ENCODE measurements at places on chromosomes 16 and 17.

GRCh38 chr16:17460890-17461289 is 9.9 kb downstream of the XYLT1 start:
- no peak for DNase-seq

DNA sequence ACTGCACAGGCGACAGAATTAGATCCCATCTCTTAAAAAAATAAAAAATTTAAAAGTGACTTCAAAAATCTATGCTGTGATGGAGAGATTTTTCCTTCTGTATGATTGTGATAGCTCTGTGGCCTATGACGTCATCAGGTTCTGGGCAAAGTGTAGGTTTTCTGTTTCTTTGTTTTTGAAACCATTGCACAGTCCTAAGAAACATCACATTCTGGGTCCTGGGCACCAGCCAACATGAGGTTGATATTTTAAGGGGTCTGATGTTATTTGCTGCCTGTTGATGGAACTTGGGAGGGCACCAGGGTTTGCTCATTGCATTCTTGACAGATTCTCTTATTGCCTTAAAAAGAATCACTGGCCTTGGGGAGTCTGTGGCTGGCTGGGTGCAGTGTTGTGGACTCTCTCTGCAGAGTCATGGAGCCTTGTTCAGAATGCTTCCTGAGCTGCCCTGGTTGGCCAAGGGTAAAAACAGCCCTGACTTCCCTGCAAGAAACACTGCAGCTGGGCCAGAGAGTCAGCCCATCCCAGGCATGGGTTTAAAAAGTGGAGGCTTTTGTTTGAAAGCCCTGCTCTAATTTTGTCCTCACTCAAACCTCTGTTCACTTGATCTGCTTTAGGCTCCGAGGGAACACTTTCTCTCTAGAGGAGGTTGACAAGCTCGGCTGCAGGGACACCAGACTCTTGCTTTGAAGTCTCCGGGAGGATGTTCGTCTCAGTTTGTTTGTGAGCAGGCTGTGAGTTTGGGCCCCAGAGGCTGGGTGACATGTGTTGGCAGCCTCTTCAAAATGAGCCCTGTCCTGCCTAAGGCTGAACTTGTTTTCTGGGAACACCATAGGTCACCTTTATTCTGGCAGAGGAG is 10.5 kb upstream of the CYLD start:
- DNase-seq = no peak

DNA sequence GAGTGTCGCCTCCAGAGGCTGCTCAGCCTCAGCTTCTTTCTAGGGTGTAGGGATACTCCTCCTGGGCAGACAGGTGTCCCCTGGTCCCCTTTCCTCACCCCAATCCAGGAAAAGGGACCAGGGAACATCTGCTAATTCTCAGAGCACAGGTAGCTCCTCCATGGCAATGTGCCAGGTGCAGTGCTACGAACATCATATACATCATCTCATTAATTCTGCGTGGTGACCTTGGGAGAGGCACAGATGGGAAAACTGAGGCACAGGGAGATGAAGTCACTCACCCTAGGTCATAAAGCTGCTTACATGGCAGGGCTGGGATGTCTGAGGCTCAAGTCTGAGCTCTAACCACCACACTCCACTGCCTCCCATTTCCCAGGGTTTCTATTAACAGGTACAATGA is 11.7 kb downstream of the HDAC5 start:
- DNase-seq = no peak

- DNase-seq = no peak
These were observed 28.4 kb upstream of the EMP2 start for GRCh38 chr16:10608687-10609401.

DNA sequence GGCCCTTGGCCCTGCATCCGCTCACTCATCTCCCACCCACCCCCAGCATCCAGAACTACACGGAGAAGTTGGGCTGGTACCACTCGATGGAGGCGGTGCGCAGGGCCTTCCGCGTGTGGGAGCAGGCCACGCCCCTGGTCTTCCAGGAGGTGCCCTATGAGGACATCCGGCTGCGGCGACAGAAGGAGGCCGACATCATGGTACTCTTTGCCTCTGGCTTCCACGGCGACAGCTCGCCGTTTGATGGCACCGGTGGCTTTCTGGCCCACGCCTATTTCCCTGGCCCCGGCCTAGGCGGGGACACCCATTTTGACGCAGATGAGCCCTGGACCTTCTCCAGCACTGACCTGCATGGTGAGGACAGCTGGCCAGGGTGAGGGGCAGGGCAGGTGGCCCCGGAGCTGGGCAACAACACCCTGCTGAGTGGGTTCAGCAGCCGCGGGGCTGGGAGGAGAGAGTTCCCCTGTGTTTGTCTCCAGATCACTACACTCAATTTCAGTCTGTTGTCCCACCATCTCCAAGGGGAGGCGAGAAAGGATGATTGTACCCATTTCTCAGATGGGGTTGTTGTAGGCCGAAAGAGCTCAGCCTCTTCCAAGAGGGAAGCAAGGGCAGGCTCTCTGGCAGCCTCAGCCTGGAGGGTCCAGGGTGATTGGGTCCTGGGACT is 14.4 kb downstream of the MMP15 start:
- no peak for DNase-seq

- no peak for DNase-seq
These were observed 1.4 kb upstream of the SPHK1 start for GRCh38 chr17:76382803-76383545.

DNA sequence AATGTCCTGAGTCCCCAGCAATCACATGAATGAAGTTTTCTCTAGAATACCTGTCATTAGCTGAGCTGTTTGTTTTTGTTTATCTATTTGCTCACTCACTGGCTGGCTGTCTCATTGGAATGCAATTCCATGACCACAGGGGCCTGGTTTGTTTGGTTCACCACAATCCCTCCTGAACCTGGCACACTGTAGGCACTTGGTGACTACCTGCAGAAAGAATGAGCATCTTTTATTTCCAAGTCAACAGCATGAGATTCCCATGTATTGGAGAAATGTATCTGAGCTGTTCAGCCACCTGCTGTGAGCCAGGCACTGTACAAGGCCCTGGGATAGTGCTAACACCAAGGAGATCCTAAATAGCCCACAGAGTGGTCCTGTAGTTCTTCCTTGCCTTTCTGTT is 345.1 kb downstream of the XYLT1 start:
- no peak for DNase-seq

DNA sequence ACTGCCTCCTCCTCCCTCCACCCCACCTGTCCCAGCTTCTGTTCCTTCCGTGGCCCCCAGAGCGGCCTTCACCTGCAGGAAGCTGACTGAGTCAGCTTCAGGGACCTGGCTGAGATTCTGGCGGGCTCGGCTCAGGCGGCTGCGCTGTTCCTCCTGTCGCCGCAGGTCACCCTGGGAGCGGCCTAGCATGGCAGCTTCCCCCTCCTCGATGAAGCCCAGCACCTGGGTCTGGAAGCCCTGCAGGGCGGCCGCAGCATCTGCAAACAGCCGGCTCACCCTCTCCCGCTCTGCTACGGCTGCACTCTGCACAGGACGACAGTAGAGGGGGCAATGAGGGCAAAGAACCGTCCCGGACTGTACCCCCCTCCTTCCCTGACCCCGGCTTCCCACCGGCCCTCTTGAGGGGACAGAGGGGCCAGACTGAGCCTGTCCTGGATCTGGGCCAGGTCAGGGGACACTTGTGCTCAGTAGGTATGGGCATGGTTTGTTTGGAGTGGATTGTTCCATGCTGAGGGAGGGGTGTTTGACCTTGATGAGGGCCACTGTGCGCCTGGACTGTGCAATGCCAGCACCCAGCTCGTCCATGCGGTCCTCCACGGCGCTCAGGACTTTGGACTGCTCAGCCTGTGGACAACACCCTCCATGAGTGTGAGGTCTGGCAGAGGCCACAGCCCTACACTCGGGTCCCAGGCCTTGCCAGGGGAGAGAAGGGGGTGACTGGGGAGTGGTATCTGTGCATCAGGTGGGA is 2.0 kb downstream of the TRIM47 start:
- DNase-seq = no peak

GRCh38 chr17:45013021-45013997 is 38.1 kb downstream of the DCAKD start:
- no peak for DNase-seq

DNA sequence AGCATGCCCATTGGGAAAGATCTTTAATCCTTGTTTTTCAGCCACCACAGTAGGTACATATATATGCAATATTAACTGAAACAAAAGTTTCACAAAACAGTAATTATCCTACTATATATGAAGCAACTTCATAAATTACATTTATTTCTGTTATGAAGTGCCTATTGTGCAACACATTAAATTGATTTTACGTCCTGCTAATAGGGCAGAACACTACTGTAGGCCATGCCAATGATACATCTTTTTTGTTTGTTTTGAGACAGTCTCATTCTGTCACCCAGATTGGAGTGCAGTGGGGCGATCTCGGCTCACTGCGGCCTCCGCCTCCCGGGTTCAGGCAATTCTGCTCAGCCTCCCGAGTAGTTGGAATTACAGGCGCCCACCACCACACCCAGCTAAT is 29.1 kb downstream of the SF3B3 start:
- DNase-seq = no peak

DNA sequence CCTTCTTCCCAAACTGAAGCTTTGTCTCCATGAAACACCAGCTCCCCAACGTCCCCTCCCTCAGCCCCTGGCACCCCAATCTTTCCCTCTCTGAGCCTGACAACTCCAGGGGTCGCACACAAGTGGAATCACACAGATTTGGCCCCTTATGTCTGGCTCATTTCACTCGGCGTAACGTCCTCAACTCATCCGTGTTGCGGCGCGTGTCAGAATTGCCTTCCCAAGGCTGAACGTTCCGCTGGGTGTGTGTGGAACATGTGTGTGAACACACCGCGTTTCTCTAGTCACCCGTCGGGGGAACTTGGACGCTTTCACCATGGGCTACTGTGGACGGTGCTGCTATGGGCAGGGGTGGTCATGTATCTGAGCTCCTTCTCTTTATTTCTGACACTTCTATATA is 45.0 kb downstream of the TBC1D16 start:
- peak; percentile 61 for DNase-seq

GRCh38 chr17:69528035-69528434 is 113.5 kb downstream of the MAP2K6 start:
- DNase-seq = no peak

DNA sequence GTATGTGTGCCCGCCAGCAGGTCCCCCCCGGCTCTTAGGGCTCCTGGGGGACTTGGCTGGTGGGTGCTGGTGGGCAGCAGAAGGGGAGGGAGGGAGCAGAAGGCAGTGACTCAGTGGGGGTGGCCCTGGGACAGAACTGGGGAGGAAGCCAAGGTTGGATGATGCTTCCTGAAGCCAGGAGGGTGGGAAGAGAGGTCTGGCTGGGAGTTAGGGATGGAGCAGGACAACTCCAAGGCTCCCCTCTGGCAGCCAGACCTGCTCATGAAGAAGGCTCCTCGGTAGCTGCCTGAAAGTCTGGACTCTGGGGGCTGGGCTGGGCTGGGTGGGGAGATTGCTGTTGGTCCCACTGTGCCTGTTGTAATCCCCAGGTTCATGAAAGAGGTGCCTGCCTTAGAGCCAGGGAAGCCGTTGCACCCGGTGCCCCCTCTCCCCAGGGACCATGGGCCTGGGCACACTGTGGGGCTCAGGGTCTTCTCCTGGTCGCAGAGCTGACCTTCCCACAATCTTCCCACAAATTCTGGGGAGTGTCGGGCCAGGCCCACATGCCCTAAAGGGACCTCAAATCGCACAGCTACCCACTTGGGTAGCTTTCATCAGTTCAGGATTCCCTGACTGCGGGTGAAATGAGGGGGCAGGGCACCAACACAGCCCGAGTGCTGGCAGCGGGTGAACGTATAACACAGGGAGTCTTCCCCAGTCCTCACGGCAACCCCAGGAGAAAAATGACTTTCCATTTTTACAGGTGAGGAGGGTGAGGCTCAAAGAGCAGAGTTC is 1.1 kb upstream of the PLEKHG4 start:
- DNase-seq = no peak

- DNase-seq = no peak
These were observed 4.2 kb downstream of the SOCS1 start for GRCh38 chr16:11251525-11252481.

- DNase-seq = no peak
These were observed 1.2 kb downstream of the RTN4RL1 start for GRCh38 chr17:2023692-2024571.

- no peak for DNase-seq
These were observed 7.3 kb upstream of the SOCS3 start for GRCh38 chr17:78367193-78367592.

Data from coronary artery (tissue), 2 donors.